ENCODE measurements at places on chromosomes 16 and 17.

DNA sequence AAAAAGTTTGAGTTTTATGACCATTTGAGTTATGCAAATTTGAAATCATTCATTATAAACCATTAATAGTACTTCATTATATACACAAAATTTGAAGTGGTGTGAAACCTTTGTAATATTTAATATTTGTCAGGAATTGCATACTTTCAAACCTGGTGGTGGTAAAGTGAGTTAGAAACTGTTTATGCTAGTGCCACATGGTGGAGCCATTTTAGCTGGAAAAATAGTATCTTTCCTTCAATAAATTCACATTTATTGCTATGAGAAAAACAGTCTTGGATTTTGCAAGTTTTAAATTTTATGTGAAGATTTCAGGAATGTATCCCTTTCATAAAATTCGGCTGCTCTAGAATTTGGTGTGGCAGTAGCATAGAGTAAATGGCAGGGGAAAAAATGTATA, 7.3 kb upstream of the BLMH start:
- DNase-seq: no peak

DNA sequence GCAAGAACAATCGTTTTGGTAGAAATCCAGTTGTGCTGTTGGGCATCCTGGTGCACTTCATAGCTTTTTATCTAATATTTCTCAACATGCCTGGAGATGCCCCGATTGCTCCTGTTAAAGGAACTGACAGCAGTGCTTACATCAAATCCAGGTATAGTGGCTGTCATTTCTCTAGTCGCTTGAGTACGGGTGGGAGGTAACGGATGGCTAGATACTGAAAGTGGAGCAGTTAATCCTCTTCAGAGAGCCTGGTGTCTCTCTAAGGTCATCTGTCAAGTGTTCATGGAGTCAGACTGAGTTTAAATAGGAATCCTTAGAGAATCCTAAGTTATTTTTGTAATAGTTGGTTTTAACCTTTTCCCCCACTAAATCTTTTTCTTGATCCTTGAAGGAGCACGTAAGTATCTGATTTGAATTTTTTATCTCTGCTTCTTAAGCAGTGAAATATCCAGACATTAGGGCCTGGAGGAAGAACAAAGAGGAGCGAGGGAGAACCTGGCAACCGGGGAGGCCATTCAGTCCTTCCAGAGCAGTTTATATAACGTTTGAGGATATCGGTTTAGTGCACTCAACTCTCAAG, 37.2 kb downstream of the MFSD11 start:
- DNase-seq: no peak

GRCh38 chr16:70548936-70549335, 25.3 kb downstream of the SF3B3 start:
- DNase-seq: no peak

DNA sequence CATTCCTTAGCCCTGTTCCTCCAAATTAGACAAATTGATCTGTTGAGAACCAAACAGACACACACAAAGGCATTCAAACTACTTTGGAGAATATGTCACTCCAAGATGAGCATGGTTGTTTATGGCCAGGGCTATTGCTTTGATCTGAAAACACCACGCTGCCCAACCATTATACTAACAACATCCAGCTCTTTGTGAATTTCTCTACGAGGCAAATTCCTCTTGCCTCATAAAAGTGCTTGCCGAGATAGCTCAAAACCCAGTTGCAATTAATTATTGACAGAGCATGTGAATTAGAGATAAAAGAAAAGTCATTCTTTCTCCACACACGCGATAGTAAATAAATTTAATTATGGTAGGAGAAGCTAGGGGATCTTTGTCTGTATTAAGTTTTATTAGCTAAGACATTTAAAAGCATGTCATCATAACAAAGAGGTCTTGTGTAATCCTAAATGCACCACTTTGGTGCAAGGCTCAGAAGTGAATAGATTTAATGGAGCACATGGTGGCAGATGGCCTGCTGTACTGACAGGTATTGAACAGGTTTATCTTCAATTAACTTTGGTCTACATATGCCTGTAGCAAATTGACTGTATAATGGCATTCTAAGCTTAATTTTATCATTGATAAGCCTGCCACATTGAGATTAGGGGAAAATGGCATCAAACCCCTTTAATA, 441.8 kb downstream of the HS3ST4 start:
- no peak for DNase-seq

DNA sequence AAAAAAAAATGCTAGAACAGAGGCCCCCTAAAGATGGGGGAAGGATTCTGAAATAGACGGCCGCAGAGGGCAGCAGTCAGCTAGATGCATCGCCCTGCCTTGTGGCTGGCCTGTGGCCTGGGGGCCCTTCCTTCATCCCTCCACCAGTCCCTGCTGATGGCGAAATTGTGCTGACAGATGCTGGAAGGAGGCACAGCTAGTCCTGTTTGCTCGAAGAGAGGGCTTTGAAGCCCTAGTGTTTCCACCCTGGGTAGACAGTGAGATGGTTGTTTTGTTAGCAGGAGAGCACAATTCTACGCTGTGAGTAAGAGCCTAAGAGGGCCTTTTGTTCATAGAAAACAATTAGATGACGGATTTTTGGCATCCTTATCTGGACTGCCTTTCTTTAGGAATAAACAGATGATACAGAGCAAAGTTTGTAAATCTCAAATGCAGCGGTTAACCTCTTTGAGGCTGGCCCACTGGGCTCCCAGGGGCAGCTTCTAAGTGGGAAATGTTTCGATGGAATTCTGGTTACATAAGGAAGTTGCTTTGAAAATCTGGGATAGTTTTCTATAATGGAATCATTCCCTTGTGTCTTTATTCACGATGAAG, 23.0 kb downstream of the VPS35L start:
- no peak for DNase-seq

- no peak for DNase-seq
Observed at GRCh38 chr16:84787263-84787622, 32.5 kb upstream of the CRISPLD2 start.

- DNase-seq: no peak
Observed at GRCh38 chr16:30992931-30993816, 8.2 kb downstream of the HSD3B7 start.

DNA sequence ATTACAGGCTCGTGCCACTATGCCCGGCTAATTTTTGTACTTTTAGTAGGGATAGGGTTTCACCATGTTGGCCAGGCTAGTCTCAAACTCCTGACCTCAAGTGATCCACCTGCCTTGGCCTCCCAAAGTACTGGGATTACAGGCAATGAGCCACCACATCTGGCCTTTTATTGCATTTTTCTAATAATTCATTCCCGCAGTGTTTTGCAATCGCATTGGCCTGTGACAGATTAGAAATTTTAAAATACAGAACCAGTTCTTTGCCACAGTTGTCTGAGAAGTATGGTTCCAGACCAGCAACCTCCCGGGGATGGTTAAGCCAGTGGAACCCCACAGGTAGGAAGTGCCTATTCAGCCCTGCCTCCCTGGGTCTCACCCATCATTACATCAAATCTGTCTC, 3.2 kb upstream of the CRHR1 start:
- DNase-seq: no peak

GRCh38 chr17:72456075-72456474, 335.3 kb downstream of the SOX9 start:
- DNase-seq: no peak

GRCh38 chr16:66521951-66522771, 27.8 kb downstream of the TK2 start:
- DNase-seq: no peak

DNA sequence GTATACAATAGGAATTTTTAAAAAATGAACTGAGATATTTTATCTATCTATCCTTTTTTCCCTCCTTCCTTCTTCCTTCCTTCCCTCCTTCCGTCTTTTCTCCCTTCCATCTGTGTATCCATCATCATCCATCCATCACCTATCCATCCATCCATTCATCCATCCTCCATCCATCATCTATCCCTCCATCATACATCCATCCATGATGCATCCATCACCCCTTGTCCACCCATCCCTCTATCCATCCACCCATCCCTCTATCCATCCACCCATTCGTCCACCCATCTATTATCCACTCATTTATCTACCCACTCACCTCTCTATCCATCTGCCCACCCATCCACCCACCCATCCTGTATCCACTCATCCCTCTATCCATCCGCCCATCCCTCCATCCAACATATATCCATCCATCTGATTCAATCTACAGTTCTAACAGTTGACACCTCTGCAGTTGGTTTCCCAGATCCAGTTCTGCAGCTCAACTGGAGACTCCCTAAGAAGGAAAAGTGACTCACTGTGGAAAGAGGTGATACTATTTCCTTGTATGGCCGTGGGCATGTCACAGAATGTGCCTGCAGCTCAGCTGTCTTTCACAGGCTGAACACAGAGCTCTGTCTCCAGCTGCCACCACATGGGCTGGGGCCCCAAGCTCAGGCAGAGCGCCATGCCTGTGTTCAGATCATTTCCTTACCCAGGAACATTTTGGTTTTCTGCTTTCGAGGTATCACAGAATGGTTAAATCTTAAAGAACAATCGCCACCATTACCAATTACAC, 130.8 kb downstream of the XYLT1 start:
- no peak for DNase-seq

DNA sequence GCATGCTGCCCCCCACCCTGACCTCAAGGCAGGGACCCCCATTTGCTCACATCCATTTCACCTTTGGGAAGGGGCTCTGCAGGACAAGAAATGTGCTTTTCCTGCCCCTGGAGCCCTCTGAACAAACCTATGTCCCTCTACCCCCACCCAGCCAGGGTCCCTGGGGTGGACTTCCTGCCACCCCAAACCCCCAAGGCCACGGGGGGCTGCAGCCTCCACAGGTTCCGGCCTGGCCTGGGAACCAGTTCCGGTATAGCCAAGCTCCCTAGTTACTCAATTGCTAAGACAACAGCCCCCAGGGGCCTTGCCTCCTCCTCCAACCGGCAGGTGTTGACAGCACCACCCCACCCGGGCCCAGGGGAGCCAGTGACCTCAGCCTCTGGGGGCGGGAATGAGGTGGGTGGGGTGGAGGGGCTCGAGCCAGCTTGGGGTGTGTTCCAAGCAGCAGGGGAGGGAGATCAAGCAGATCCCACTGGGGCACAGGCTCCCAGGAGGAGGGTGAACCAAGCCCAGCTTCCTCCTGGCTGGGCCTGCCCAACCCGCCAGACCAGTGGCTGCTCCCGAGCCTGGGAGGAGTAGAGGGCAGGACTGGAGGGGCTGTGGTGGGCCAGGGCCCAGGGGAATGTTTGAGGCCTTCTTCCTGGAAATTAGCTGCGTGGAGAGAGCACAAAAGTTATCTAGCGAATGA, 6.6 kb downstream of the PNMT start:
- DNase-seq: no peak

DNA sequence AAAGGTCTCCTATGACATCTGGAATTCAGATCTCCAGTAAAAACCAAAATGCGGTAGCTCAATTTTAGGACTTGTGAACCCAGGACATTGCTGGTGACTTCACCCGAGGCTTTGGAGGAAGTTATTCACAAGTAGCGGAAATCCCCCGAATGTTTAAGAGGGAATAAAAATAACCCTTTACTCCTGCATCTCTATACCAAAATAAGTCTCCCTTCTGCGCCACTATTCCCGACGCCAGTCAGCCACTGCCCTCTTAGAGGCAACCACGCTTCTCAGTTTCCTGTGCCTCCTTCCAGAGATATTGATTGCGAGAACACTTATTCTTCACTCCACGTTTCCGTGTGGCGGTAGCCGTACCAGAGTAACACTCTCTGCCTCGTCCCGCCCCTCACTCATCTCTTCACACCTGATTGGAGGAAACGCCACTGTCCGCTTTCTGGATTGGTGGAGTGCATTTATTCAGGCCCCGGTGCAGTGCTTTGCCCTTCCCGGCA, 27.4 kb downstream of the EMP2 start:
- no peak for DNase-seq

GRCh38 chr17:19904924-19905323, 37.2 kb upstream of the ULK2 start:
- no peak for DNase-seq

GRCh38 chr16:69889295-69889964, 61.7 kb upstream of the CLEC18A start:
- no peak for DNase-seq

DNA sequence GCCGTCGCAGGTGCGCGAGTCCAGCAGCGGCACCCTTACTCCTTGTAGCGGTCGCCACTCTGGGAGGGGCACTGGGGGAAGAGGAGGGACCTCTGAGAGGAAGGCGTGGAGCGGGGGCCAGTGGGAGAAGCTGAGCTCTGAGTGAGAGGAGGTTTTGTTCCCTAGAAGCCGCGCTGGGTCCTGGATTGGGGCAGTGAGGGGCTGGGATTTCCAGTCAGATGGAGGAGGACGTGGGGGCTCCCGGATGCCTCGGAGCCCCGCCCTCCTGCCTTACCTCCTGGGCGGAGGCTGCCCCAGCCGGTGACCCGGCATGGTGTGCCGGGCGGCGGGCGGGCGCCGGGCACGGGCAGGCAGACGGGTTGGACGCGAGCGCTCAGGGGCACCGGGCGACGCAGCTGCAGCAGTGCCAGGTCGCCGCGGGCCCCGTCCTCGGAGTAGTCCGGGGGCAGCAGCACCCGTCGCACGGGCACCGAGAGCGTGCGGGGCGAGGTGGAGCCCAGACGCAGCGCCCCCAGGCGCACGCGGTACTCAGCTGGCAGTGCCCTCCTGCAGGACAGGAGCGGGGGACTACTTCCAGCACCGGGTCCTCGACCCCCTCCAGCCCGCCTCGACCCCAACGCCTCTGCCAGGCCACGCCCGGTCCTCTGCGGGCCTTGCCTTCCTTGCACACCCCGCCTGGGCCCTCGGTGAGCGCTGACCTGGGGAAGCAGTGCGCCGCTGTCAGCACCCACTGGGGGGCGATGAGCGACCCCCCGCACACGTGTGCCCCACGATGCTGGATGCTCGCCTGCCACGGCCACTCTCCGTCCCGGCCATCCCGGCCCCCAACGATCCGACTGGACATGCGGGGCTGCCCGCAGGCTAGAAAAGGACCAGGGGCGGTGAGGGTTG, 2.0 kb downstream of the PRSS33 start:
- no peak for DNase-seq

- DNase-seq: no peak
Observed at GRCh38 chr17:47223007-47223406, 13.9 kb downstream of the MYL4 start.

- no peak for DNase-seq
Observed at GRCh38 chr17:1398028-1398427, 2.0 kb downstream of the YWHAE start.

- peak; percentile 39 for DNase-seq
Observed at GRCh38 chr17:37239690-37240334, 136.0 kb upstream of the C17orf78 start.

GRCh38 chr17:77836557-77837041, 121.9 kb upstream of the TNRC6C start:
- DNase-seq: no peak

GRCh38 chr16:61730997-61731396, 305.2 kb downstream of the CDH8 start:
- no peak for DNase-seq

- DNase-seq: no peak
Observed at GRCh38 chr17:31608659-31609254, 217.3 kb downstream of the RAB11FIP4 start.

DNA sequence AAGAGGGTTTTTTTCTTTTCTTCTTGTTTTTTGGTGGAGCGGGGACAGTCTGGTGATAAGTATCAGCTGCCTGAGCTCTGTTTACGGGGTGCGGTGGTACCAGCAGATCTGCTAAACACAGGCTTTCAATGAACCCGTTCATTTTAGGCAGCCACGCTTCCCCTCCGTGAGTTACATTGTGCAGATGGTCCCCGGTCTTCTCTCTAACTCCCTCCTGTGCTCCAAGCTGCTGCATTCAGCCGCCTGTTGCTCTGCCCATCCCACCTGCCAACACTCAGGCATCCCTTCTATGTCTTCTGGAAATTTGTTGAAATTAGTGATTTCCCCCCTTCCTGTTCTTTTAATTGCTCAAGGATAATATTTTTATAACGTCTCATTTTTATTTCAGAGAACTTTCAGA, 82.1 kb upstream of the ELAC2 start:
- DNase-seq: no peak
